Stimulated activated CD8-positive, alpha-beta memory T cell treated with anti-CD3 and anti-CD28 coated beads, Interleukin-7, amount 100 ng/mL, for 1 hour (primary cell): ENCODE measurements at places on chromosomes 2 and 18.

GRCh38 chr18:293536-293935 lies 25.7 kb upstream of the THOC1 start:
- no peak for DNase-seq

DNA sequence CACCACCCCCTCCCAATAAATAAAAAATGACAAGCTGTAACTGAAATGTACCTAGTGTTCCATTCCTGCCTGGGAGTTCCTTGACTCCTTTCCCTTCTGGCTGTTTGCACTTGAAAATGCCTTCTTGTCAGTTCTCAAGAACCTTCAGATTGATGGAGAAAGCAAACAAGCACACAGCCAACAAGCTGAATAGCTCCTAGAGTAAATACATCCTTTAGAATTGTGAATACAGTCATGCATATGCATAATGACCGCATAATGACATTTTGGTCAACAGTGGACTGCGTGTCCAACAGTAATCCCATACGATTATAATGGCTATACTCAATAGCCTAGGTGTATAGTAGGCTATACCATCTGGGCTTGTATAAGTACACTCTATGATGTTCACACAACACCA lies 97.0 kb downstream of the LYPD6 start:
- no peak for DNase-seq

DNA sequence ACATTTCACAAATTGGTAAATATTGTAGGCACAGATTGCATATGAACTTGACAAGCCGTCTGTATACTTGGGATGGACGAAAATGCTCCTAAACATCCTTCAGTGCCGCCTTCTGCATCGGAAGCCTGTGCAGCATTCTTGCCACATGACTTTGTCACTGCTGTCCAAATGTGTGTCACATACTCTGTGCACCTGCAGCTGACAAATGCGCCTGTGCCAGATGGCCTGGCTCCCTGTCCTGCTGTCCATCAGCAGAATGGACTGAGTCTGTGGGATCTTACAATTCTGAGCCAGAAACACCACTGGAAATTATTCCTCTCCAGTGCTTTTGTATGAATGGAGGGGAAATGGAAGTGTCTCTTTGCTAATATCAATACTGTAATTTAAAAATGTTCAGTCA lies 89.9 kb downstream of the DCDC2C start:
- DNase-seq = no peak

GRCh38 chr18:189254-189653 lies 30.9 kb downstream of the USP14 start:
- DNase-seq = no peak

DNA sequence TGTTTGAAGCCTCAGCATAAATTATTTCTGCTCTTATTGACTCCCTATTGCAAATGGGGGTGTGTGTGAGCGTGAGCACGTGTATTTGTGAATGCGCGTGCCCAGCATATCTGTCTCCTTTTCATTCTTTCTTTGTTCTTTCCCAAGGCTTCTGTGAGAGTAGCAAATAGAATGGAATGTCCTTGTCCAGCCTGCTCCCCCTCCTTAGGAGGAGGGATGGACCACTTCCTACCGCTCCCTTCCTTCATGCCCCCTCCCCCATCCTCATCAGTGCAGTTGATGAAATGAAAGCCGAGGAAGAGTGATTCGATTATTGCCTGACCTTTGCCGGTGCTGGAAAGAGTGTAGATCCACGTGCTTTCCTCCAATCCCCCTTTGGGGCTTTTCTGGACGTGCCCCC lies 102.0 kb downstream of the CPO start:
- no peak for DNase-seq

DNA sequence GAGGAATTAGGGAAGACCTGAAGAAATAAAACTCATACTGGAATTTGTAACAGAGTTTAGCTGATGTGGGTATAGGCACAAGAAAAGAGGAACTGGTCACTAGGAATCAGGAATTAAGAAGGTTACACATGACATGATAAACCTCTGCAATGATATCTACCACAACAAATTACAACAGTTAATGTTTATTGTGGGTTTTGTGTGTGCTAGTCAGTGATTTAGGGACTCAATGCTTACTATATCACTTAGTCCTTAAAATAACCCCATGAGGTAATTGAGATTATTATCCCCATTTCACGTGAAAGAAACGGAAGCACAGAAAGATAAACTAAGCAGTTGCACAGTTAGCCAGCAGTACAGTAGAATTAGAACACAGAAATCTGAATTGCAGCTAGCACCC lies 415.8 kb upstream of the ZEB2 start:
- no peak for DNase-seq

- no peak for DNase-seq
Measured at GRCh38 chr2:238013806-238014205, 47.0 kb downstream of the UBE2F start.

DNA sequence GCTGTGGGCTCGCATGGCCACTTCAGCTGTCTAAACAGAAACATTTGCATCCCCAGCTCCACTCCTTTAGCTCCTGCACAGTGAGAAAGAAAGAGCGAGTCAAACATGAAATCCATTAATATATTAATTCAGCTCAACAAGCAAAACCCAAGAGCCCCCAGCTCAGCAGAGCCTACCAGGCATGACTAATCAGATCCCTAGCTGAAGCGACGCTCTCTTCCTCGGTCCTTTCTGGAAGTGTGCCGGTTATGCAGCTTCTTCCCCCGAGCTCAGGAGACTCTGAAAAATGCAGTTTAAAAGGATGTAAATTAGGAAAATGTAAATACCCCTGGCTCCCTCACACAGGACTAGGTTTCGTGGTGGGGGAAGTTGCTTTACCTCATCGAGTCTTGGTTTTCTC lies 221.5 kb downstream of the ANKRD30B start:
- no peak for DNase-seq

DNA sequence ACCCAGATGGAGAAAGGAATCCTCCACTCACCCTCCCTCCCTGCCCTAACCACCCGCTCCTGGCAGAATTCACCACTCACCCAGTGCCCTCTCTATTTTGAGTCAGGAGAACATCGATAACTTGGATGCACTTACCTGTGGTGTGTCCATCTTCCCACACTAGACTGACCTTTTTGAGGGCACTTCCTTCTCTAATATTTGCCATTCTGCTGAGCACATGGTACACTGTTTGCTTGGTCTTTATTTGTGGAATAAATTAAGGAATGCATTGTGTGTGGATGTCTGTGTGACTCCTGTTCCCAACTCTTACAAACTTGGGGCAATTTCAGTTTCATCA lies 133.7 kb downstream of the ACKR3 start:
- no peak for DNase-seq

DNA sequence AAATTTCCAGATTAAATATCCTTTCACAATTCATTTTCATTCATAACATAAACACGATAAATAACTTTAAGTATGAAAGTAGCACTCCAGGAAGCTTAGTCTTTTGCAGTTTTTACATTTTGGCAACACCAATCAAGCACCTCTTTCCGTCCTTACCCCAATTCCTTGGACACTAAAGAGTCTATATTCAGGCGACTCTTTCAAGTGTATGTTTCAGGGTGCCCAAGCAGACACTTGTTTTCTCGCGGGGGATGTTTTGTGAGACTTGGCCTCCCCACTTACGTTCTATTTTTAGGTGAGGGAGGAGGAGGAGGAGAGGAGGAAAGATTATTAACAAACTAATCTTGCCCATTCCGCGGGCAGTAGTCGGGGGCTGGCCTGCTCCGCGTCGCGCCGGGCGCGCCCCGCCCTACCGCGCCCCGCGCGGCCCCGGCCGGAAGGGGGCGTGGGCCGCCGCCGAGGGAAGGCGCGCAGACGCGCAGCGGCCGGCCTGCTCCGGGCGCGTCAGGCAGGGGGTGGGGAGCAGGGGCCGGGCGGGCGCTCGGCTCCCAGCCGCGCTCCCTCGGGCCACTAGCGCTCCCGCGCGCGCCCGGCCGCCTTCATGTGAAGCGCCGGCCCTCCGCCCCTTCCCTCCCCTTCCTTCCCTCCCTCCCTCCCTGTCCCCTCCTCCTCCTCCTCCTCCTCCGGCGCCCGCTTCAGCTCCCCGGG lies at the start of gene ITPRID2:
Gene ITPRID2, plus strand, starts transcription at position 473 of the 708 bp plus-strand sequence. CDS start 337 bp downstream, outside the sequence.
- DNase-seq = peak; percentile 33

GRCh38 chr18:10266334-10266590 lies 188.2 kb upstream of the APCDD1 start:
- no peak for DNase-seq

GRCh38 chr2:59249441-59250306 lies 1008.5 kb upstream of the FANCL start:
- no peak for DNase-seq

DNA sequence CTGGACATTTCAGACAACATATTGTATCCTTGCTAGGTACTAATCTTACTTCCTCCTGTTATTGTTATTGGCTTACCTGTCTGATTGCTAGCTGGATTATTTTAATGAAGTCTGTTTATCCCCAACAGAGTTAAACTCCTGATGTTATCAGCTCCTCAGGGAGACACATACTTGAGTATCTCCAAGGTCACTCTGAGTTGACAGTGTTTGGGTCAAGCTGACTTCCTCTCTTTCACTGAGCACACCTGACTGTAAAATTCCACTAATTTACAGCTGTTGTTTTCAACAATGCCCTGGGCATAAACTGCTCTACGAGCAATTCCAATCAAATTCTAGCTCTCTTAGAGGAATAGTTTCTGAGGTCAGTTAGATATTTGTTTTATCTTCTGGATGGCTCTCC lies 9.6 kb downstream of the HAUS1 start:
- DNase-seq = no peak

DNA sequence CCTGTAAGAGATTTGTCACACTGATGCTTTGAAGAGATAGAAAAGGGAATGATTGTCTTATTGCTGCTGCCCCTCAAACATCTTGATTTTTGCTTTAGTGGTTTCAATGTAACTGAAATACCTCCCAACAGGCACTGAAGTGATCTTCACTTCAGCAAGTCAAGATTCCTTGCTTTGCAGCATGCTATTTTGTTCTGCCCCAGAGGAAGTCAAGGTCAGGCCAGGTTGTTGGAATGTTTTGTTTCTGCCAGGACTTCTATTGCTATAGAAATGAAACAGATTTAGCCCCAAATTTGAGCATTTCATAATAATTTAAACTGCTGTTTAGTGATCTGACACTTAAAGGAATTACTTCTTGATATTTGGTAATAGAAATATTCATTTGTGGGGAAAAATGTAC lies 277.6 kb downstream of the ZNF804A start:
- DNase-seq = no peak

- no peak for DNase-seq
Measured at GRCh38 chr18:23719634-23720201, 30.5 kb downstream of the LAMA3 start.

DNA sequence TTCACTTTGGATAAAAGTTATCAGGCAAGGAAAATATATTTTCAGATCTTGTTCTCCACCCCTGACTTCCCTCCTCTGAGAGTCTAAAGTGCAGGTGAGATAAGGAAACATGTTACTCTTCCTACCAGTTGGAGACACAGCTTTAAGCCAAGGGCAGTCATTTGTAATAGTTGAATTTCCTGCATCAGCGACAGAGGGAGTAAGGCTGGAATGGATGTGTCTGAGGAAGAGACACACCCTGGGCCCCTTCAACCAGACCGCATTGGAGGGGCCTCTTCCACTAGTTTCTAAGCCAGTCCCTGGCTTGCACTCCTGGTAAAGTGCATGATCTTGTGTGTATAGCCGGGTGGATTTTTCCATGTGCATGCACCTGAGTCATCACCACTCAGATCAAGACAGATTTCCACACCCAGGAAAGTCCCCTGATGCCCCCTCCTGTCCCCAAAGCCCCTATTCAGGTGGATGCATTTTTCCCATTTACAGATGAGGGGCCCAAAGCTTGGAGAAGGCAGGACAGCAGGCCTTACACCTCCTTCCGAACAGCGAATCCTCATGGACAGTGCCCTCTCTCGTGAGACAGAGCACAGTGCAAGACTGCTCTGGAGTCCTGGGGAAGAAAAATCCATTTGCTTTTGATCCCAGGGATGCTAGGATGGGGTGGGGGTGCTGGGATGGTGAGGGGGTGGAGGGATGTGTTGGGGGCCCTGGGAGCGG lies 66.7 kb upstream of the SH3RF3 start:
- DNase-seq = no peak

- no peak for DNase-seq
Measured at GRCh38 chr18:29849144-29849543, 1193.4 kb downstream of the DSC3 start.

GRCh38 chr2:43429369-43429768 lies 166.5 kb downstream of the THADA start:
- no peak for DNase-seq

DNA sequence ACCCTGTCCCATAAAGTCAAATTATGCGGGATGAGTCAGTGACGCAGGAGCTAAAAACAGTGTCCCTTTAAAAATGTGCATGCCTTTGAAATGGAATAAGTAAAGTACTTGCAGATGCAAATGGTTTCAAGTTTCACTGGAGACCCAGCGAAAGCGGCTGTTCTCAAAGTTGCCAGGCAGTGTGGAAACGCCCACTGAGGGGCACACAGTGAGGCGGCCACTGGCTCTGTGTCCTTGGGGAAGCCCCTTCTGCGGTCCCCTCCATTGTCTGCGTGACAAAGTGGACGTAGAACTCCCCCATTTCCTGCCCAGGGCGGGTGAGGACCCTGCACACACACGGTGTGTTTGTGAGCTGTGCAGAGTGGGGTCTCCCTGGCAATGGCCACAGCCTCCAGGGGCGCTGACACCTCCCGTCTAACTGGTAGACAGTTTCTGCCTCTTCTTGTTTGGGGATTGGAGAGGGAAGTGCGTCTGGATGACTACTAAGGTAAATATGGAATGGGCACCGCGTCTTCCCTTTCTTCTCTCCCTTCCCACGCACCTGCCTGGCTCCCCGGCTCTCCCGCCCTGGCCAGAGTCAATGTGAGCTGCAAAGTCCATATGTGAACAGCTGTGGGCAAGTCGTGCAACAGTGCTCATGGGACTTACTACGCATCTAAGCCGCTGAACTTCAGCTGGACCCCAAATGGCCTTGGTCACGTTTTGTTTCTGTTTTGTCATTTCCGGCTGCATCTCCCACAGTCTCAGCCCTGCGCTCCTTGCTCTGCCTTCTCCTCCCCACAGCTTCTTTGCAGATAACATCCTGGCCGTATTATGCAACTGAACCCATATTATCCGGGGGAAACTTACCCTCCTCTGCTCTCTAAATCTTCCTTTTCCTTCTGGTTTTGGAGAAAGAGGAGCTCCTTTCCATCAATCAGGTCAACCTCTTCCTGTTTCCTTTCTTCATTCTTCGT lies 33.7 kb upstream of the ZNF516 start:
- DNase-seq = no peak

DNA sequence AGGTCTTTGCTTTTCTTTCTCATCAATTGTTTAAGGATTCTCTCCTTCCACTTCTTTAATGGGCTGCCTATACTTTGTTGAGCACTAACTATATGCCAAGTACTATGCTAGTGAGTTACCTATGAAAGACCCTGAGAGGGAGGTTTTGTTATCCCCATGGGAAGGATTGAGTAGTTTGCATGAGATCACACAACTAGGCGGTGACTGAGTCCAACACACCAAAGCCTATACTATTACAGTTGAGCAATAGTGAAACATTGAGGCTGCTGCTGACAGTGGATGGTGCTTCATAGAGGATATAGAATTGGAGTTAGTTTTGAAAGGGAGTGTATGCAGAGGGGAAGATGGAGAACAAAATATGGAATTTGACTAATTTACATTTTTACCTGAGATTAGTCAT lies 15.8 kb downstream of the NABP1 start:
- DNase-seq = no peak

- no peak for DNase-seq
Measured at GRCh38 chr2:229601396-229601795, 113.0 kb downstream of the DNER start.
